ENCODE measurements at places on chromosomes 3 and 15.

DNA sequence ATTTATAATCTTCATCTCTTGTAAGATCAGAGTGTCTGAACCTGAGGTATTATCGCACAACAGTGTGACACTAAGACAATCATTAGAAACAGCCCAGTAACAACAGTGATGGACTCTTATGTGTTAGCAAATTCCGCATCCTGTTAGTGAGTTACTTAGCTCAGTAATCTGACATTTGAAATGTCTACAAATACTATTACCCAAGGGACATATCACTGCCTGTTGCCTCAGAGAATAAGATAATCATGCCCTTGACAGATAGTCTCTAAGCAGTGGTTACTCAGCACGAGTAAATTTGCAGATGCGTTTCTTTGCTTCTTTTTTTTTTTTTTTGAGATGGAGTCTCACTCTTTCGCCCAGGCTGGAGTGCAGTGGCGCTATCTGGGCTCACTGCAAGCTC lies 13.4 kb upstream of the RTP1 start:
- no peak for DNase-seq

GRCh38 chr3:118833075-118833474 lies 201.6 kb downstream of the IGSF11 start:
- no peak for DNase-seq

GRCh38 chr3:127296166-127296565 lies 8.3 kb upstream of the PRR20G start:
- no peak for DNase-seq

GRCh38 chr3:182397164-182397563 lies 396.1 kb upstream of the ATP11B start:
- no peak for DNase-seq

DNA sequence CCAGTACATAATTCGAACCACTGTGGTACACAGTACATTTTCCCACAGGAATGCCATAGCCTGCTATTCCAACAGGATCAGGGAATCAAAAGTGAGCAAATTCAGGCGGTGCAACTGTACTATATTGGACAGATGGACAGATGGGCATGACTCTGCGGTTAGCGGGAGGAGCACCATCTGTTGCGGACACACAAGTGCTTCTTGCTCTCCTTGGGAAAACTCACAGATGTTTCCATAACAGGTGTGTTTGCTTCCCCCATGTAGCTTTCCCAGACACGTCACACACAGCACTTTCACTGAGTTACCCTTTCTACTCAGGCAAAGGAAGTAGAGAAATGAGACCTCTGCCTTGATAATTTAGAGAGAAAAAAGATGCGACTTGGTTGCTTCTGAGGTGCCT lies 325.1 kb upstream of the THBS1 start:
- no peak for DNase-seq
